ENCODE measurements at places on chromosomes 12 and 14. TPM values are rescaled to one million over a fixed set of nuclear protein-coding genes. Genes with fewer than 3 reads are reported as not detected.

CLEC4E gene
- 0.09 TPM for total RNA-seq

SLC10A1 gene
- not detected for total RNA-seq

SLC6A15 gene
- 4.5 TPM for total RNA-seq

ZNF891 gene
- total RNA-seq, result 0.37 TPM

ZBTB1 gene
- 24.2 TPM for total RNA-seq

GLI1 gene
- total RNA-seq, result 5.6 TPM

IL26 gene
- not detected for total RNA-seq

TSPAN8 gene
- total RNA-seq, result not detected

CD27 gene
- total RNA-seq, result not detected

ANO2 gene
- total RNA-seq, result not detected

RNASE7 gene
- total RNA-seq, result 0.07 TPM

FAM90A1 gene
- 0.21 TPM for total RNA-seq

CIDEB gene
- 0.22 TPM for total RNA-seq

REM2 gene
- total RNA-seq, result 0.43 TPM

ARHGAP5 gene
- total RNA-seq, result 33.8 TPM

C12orf60 gene
- total RNA-seq, result 1.8 TPM

LGMN gene
- 60.0 TPM for total RNA-seq

C3AR1 gene
- not detected for total RNA-seq

ART4 gene
- not detected for total RNA-seq

RNFT2 gene
- 2.8 TPM for total RNA-seq

NCAPD2 gene
- 78.1 TPM for total RNA-seq

KRT72 gene
- total RNA-seq, result not detected

BCAT1 gene
- total RNA-seq, result 10.7 TPM

POP5 gene
- 49.3 TPM for total RNA-seq

PIK3C2G gene
- not detected for total RNA-seq

KRT6C gene
- not detected for total RNA-seq

SLC2A3 gene
- total RNA-seq, result 7.1 TPM

LRFN5 gene
- total RNA-seq, result not detected

TSPAN11 gene
- total RNA-seq, result 0.10 TPM

MYF5 gene
- total RNA-seq, result not detected

C14orf180 gene
- total RNA-seq, result not detected

STON2 gene
- total RNA-seq, result 2.6 TPM

TMED8 gene
- 8.8 TPM for total RNA-seq

KCNJ8 gene
- 0.22 TPM for total RNA-seq

TAS2R8 gene
- not detected for total RNA-seq

ACRBP gene
- total RNA-seq, result not detected

LTB4R gene
- 5.9 TPM for total RNA-seq

FOXN4 gene
- total RNA-seq, result 0.03 TPM

LRTM2 gene
- total RNA-seq, result not detected

AQP5 gene
- total RNA-seq, result not detected

PAX9 gene
- total RNA-seq, result 2.5 TPM

ALKBH2 gene
- 45.2 TPM for total RNA-seq

CDH24 gene
- 3.2 TPM for total RNA-seq

REP15 gene
- 0.36 TPM for total RNA-seq
